ENCODE measurements at places on chromosomes 7 and 10.

- DNase-seq = no peak
These were observed 115.5 kb upstream of the ZMIZ1 start for GRCh38 chr10:78953113-78953798.

DNA sequence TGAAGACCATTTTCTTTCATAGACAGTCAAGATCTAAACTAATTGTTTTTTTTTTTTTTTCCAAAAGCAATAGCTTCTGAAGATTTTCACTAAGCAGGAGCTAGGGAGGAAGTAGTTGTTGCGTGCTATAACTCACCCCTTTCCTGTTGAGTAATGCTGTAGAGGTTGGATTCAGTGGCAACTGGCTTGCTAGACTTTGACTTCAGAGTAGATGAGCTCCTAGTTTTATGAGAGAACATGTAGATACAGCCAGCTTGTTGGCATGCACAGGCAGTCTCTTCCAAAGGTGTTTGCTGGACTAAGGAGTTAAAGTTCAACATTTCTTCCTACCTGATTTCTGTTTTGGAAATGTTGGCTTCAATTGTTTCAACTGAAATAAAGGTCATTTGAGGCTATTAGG is 66.2 kb upstream of the MXI1 start:
- DNase-seq = no peak

- DNase-seq = no peak
These were observed 4.3 kb downstream of the ADCY1 start for GRCh38 chr7:45578467-45578866.

- no peak for DNase-seq
These were observed 779 bp downstream of the FAM241B start for GRCh38 chr10:69630651-69631400.

- DNase-seq = no peak
These were observed 96.3 kb downstream of the DNAJB6 start for GRCh38 chr7:157432957-157433576.

GRCh38 chr10:633279-634245 is 55.9 kb downstream of the DIP2C start:
- no peak for DNase-seq

DNA sequence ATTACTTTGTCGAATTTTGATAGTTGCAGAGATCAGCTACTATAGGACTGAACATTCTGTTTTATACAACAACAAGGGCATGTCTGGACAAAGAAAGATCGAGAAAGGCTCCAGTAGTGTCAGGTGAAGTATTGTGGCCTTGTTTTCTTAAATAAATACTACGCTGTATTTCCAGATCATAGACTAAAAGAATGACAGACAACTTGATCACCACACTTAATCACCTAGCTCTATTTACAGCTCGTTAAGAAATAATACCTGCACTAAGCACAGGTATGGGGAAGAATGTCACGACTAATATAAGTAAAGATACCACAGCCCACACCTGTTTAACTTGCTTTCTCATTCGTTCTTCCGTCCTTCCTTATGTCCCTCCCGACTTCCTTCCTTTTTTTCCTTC is 269.2 kb downstream of the HGF start:
- no peak for DNase-seq

GRCh38 chr10:44864637-44865288 is 46.4 kb upstream of the TMEM72 start:
- no peak for DNase-seq

- no peak for DNase-seq
These were observed 13.0 kb downstream of the GIMAP8 start for GRCh38 chr7:150463461-150463860.

Data from BJ (cell line).